Stimulated activated CD8-positive, alpha-beta memory T cell treated with anti-CD3 and anti-CD28 coated beads, Interleukin-4, amount 100 ng/mL, for 4 hours (primary cell): ENCODE measurements at places on chromosomes 5 and 9.

GRCh38 chr9:128102196-128102595 is 25.3 kb downstream of the PTGES2 start:
- DNase-seq = no peak

DNA sequence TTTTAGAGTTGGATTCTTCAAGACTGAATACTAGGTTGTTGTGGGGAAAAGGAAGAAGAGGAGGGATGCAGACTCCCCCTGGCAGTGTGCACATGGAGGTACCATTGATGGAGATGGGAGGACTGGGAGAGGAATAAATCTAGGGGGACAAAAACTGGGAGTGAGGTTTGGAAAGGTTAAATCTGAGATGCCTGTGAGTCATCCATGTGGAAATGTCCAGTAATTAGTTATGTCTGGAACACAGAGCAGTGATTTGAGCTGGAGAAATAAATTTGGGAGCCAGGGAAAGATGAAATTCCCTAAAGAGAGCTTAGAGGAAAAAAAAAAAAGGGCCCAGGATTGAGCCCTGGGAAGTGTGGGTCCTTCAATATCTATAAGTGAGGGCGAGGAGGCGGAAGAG is 8.0 kb upstream of the CCIN start:
- no peak for DNase-seq

DNA sequence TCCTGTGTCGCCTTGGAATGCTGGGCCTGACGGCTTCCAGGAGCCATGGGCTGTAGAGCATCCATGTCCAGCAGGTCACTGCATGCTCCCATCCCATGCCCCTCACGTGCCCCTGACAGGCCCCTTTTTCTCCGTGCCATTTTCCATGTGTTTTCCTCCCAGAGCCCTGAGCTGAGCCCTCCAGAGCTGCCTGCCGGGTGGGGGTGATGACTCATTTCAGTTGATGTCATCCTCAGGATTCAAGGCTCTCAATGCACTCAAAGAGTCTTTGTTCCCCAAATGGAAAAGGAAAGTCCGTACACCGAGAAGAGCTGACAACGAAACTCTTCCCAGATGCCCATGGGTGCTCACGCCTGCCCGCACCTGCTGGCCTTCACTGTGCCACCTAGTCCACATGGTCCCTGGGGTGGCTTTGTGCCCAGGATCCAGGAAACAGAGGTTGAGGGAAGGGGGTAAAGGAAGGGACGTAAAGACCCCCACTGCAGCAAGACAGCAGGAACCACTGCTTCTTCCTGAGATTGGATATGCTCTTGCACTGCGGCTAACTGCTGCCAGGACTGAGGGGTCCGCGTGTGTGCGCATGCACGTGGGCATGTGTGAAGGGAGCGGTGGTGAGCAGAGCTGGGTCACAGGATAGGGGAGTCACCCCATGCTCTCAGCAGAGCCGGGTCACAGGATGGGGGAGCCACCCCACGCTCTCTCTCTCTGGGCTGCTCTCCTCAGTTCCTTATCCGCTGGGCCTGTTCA is 27.6 kb downstream of the COL15A1 start:
- DNase-seq = no peak

DNA sequence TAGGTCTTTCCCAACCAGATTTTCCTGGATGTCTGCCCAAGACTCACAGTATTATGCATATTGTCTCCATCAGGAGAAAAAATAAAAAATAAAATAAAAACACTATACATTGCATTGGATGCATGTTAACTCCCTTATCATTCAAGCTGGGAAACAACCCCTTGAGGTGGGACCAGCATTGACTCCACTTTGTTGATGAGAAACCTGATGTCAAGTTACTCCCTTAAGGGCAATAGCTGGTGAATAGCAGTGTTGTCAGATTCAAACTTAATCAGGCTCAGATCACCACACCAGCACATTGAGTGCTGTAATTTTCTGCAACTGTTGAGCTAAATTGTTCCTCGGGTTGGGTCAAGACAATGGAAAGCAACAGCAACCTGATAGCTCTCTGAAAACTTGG is 264.0 kb upstream of the TRIM32 start:
- no peak for DNase-seq

- no peak for DNase-seq
Observed at GRCh38 chr5:138953387-138954256, 78.5 kb upstream of the LRRTM2 start.

- DNase-seq = no peak
Observed at GRCh38 chr9:98902516-98902915, 41.2 kb upstream of the COL15A1 start.

DNA sequence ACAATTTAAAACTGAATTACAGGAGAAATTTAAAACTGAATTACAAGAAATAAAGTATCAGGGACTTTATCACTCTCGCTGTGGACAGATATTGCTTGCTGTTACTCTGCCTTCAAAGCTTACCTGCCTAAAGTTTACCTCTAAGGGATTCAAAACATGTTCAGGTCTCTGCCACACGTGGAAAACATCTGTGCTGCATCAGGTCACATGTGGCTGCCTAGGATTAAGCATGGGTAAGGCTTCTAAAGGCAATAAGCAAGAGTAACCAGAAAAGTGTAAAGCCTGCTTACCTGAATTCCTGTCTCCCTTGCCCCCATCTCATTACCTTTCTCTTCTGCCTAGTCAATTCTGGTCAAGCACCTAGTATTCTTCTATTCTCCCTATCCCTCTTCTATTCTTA is 18.9 kb downstream of the MINAR2 start:
- DNase-seq = no peak

DNA sequence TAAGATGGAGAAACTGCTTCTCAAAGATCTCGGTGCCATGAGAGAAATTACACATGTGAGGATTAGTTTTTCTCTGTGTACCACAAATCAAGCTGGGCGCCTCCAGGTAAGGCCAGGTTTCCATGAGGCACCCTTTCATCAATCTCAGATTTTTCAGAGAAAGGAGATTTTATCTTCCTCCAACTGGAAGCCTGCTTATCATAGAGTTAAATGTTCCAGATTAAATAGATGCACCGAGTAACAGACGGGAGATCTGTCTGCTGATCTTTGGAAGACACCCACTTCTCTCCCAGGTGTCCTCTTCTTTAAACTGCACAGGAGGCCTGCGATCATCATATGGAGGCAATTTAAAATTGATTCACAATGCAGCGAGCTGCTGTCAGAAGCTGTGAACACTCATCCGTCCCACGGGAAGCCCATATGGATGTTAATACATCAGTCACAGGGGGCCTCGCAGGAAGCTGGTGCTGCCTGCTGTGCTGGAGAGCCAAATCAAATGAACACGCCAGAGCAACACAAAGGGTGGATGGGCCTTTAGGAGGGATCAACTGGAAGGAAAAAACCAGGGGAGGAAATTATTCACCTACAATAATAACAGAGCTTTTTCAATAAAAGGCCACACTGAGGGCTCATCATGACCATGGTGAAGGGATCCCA is 93.3 kb downstream of the TLE1 start:
- DNase-seq = no peak

- DNase-seq = no peak
Observed at GRCh38 chr5:33299621-33300208, 141.1 kb upstream of the TARS1 start.

GRCh38 chr9:8436786-8437185 is 637.2 kb upstream of the DMAC1 start:
- DNase-seq = no peak

DNA sequence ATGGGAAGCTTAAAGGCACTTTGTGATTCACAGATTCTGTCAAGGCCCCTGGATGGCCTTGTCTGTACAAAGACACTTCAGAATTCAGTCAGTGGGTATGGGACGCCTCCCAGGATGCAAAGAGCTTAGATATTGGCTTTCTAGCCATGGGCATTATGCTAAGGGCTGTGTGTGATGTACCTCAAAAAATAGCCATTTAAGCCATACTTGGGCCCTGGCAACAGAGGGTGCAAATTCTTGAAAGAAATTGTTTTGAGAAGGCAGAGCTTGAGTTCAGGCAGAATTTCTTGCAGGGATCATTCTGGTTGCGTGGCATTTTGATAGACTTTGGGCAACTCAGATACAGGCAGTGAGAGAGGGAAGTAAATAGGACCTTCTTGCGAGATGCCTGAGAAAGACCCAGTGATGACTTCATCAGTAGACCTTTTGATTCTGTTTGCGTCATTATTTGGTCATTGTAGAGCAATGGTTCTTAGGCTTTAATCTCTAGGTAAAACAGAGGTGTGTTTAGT is 3.9 kb downstream of the CYFIP2 start:
- no peak for DNase-seq

DNA sequence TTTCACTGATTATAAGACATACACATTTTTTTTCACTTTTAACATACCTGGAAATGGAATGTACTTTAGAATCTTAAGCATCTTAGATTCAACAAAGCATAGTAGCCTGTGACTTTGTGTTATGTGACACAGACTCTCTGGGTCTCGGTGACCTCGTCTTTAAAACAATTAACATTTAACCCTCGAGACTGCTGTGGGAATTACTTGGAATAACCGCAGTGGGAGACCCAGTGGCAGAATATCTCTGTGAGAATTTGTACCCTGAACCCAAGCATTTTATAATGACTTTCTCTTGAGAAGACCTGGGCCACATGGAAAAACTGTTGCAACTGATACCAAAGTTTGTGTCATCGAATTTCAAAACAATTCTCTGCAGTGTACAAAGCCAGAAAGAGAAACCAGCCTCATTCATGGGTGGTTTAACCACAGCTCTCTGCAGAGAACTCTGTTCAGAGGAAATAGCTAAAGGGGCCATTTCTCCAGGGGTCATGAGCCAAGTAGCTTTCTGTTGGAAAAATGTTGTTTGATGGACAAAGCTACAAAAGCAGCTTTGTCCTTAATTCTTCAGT is 10.0 kb upstream of the RETREG1 start:
- DNase-seq = no peak

DNA sequence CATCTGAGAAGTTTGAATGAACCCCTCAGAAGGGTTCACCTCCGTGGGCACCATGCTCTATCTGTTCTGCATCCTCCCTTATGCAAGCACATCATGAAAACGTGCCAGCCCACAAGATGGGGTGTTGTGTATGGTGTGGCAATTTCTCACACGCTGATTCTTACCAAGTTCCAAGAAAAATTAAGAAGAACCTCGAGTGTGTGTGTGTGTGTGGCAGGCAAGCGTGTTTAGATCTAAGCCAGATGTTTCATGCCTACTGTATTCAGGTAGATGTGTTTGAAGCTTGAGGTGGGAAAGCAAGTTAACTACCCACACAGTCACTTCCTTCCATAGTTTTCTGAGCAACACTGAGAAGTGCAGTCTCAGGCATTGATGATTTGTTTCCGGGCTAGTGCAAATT is 77.7 kb upstream of the GNA14 start:
- DNase-seq = no peak

GRCh38 chr9:76894198-76894597 is 11.7 kb downstream of the PRUNE2 start:
- no peak for DNase-seq

DNA sequence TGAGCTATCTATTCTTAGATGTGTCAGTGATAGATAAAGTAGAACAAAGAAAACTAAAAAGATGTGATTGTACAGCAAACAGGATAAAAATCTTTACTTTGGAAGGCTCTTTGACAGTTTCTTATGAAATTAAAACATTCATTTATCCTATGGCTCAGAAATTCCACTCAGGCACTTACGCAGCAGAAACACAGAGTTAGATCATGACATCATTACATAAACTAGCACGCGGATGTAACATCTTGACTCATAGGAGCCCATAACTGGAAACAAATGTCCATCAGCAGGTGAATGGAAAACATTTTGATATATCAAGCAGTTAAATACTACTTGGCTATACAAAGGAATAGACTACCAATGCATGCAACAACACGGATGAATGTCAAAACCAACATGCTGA is 45.3 kb downstream of the ICE1 start:
- no peak for DNase-seq

DNA sequence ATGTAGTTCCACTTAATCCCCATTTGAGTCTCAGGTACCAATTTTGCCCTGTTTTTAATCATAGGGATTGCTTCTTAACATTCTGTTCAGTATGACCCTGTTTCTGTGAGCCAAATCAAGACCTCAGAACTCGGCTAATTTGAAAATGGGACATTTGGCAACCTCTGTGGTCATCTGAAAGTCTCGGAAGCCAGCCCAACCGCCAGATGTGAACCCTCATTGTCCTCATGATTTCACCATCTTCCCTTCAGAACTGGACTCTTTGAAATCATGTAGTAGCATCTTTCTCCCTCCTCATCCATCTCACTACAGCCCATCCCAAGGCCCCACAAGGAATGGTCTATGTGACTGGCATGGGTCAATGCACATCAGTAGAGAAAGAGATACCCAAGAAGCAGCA is 88.9 kb downstream of the S1PR3 start:
- DNase-seq = no peak

DNA sequence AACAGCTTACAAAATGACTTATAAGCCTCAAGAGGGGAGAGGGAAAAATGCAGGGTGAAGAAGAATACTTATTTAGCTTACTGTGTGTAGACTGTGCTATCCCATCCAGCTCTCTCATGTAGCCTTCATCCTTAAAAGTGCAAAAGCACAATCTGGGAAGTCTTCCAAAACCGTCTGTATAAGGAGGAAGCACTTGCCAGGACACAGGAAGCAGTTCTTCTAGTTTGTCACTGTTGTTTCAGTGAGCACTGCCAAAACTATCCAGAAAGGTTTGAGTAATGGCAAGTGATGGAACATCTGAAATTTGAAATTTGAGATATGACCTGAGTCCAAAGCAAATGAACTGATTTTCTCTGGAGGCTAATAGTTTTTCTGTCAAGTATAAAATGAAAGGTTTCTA is 140.8 kb upstream of the ISL1 start:
- no peak for DNase-seq

DNA sequence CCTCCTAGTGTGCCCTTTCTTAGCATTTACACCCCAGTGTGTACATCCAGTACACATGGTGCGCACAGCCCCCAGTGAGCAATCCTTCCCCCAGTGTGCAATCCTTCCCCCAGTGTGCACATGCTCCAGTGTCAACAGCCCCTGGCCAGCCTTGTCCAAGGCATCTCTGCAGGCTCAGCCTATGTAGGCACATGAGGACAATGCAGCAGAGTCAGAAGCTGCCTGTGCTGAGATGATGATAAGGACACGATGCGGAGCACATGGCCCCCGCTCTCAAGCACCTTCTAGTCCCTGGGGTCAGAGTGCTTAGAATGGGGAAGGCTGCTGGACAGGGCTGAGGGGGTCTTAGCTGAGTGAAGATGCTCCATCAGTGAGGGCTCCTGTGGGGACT is 69.8 kb downstream of the GADD45G start:
- no peak for DNase-seq

DNA sequence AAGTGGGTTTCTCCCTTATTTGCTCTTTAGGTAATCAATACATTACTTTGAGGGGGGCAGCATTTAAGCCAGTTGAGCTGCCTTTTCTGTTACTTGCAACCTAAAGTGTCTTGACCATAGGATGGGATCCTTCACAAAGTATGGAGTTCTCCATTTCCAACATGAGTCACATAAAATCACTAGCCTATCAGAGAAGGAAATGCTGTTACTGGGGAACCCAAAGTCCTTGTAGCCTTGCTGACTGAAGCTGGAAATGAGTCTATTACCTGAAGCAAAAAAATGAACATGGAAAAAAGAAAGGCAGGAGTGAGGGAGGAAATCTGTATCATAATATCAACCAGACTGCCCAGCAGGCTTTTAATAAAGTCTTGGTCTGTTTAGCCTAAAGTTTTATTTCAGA is 42.8 kb upstream of the SLIT3 start:
- DNase-seq = no peak
